Activated B cell treated with CpG ODN at 0.5 μM for 24 hours (primary cell): ENCODE measurements at places on chromosomes 13 and 19. TPM values are rescaled to one million over a fixed set of nuclear protein-coding genes. Genes with fewer than 3 reads are reported as not detected.

GRCh38 chr19:51599084-51599483 is 28.0 kb downstream of the ZNF175 start:
- H3K36me3 ChIP-seq: peaks cover 11% of the 10 kb centered on the region
- no peak for DNase-seq
- peak overlapping the region; percentile 44 for H3K4me3 ChIP-seq
- H3K27ac ChIP-seq: no peak overlapping the region
- no peaks in the 10 kb centered on the region for H3K27me3 ChIP-seq

Gene IRGQ
- total RNA-seq: 13.1 and 14.1 TPM in 2 replicates

GRCh38 chr13:22161871-22162270 is 491.0 kb downstream of the FGF9 start:
- peak overlapping the region; percentile 53 for H3K27ac ChIP-seq
- H3K4me3 ChIP-seq: peak overlapping the region; percentile 52
- no peaks in the 10 kb centered on the region for H3K36me3 ChIP-seq
- H3K4me1 ChIP-seq: peaks cover 26% of the 10 kb centered on the region
- H3K27me3 ChIP-seq: no peaks in the 10 kb centered on the region

Gene ZIC2
- total RNA-seq: not detected in 2 replicates

Gene ADM5
- 6.8 and 9.5 TPM in 2 replicates for total RNA-seq

- no peak for DNase-seq
- no peak overlapping the region for H3K27ac ChIP-seq
- peaks cover 8% of the 10 kb centered on the region for H3K4me1 ChIP-seq
- no peak overlapping the region for H3K4me3 ChIP-seq
- no peaks in the 10 kb centered on the region for H3K36me3 ChIP-seq
- no peaks in the 10 kb centered on the region for H3K27me3 ChIP-seq
Measured at GRCh38 chr13:66969291-66969690, 260.8 kb downstream of the PCDH9 start.

- no peaks in the 10 kb centered on the region for H3K36me3 ChIP-seq
Measured at GRCh38 chr13:40187324-40187795, 479.1 kb downstream of the FOXO1 start.

Gene GNA15
- 0.80 and 1.3 TPM in 2 replicates for total RNA-seq

DNA sequence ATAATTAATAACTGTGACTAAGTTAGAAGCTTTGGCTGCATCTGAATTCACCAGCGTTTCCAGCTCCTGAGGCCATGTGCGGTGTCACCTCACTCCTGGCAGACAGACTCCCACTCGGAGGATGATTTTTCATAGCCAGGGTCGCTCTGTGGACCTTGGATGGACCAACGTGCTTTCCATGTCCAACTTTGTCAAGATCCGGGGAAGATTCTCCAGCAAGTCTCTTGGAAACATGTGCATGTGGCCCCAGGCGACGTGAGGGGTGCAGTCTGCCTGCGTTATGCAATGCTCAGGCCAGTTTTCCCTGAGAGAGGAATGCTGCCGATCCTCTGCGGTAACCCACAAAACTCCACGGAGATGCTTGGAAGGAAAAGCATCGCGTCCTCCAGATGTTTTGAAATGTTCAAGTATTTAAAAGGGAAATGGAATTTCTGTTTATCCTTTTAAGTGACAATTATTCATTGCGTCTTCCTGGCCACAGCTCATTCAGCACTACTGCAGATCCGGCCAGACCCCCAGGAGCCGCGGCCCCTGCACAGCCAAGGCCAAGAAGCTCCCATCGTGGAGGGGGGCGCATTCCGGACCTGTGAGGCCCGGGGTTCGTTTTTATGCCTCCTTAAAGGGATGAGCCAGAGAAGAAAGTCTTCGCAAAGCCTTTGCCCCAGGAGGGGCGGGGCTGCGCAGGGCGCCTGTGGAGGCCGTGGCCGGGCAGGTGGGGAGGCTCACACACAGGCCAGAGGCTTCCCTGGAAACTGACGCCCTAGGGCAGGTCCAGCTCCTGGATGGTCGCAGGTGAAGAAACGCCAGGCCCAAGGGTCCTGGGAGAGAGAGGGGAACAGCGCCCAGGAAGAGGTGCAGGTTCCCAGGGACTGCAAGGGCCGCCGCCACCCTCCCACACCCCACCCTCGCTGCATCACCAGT is 46.0 kb downstream of the C13orf46 start:
- DNase-seq: no peak
- peaks cover 1% of the 10 kb centered on the region for H3K4me1 ChIP-seq
- no peaks in the 10 kb centered on the region for H3K36me3 ChIP-seq
- H3K4me3 ChIP-seq: no peak overlapping the region

Gene EHD2
- total RNA-seq: not detected in 2 replicates

DNA sequence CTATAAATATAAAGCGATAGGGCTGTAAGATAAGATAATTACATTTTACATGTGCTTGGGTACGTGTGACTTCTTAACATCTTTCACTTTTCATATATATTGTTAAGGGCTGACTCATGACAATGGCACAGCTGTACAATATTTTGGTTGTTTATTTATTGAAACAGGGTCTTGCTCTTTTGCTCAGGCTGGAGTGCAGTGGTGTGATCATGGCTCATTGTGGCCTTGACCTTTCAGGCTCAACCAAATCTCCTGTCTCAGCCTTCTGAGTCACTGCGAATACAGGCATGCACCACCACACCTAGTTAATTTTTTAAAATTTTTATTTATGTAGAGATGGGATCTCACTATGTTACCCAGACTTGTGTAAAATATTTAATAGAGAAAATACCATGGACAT is 2532.4 kb upstream of the PCDH20 start:
- no peak overlapping the region for H3K27ac ChIP-seq
- H3K36me3 ChIP-seq: no peaks in the 10 kb centered on the region
- no peaks in the 10 kb centered on the region for H3K27me3 ChIP-seq
